EH (cell line): ENCODE measurements at places on chromosomes 6 and 20.
A peak's percentile ranks its signal among the peaks of the same experiment; 100 is the strongest.

- DNase-seq = no peak
Observed at GRCh38 chr20:50249447-50250388, 59.1 kb downstream of the CEBPB start.

GRCh38 chr6:86030875-86031274, 388.2 kb upstream of the SYNCRIP start:
- DNase-seq = no peak

GRCh38 chr6:16437984-16438383, 199.6 kb downstream of the GMPR start:
- no peak for DNase-seq

DNA sequence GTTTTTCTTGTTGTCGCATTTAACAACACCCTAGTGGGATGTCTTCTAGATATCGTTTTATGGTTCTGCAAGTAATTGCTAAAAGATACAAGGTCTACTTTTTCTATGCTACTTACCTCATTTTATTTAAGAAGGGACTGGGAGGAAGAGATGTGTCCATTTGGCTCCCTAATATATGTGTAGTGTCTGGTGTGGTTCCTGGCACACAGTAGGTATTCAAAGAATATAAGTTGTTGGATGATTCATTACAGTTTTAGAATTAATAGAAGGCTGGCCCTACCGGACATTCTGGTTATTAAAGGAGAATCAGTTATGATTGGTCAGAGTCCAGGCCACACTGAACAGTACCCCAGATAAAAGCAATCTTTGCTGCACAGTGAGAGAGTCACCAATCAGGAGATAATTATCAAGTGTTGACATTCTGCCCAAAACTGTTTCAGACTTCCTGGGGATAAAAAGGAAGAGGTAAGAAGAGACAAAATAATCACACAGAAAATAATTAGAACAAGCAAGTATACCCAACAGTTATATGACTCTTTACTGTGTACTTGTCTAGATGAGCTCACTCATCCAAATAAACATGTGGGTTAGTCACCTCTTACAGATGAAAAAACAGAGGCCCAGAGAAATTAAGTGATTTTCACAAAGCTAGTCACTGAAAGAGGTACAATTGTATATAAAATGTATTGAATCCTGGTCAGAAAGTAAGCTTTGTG, 7.0 kb downstream of the TMEM244 start:
- peak; percentile 75 for DNase-seq

DNA sequence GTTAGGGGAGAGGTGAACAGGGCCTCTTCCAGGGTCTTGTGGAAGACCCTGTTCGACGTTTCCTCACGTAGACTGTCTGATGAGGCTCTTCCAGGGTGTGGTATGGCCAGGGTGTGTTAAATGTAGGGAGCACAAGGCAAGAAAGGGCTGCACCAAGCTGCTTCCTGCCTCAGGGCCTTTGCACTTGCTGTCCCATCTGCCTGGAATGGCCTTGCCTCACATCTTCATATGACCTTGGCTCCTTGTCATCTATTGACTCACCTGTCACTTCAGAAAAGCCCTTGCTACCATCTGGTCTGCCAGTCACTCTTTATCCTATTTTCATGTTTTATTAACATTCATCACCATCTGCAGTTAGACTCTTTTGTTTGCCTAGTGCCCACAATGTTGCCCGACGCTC, 31.0 kb downstream of the E2F3 start:
- no peak for DNase-seq

DNA sequence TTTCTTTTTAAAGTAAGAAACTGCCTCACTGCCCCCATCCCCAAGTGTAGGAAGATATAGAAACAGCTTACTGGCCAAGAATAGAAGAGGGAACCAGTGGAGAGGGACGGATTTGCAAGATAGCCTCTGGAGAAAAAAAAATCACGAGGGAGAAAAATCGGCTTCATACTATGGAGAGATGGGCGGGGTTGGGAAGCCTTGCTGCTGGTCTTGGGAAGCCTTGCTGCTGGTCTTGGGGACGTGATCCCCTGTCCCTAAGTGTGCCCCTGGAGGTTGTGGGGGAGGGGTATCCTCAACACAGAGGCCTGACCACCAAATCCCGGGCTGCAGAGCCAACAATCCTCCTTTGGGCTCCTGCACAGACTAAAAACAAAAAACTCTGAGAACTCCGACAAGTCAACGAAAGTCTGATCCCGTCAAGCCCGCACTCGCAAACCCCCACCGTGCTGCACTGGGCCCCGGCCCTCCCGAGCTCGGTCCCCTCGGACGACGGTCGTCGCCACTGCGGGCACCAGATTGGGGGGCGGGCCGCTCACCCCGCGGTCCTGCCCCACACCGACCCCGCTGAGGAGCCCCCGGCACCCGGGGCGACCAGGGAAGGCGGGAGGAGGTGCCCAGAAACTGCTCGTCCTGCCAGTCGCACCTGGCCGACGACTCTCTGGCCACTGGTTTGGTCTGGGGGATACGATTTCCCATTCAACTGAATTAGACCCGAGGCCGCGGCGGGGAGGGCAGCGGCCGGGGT, 750 bp downstream of the MAP7 start:
- no peak for DNase-seq

DNA sequence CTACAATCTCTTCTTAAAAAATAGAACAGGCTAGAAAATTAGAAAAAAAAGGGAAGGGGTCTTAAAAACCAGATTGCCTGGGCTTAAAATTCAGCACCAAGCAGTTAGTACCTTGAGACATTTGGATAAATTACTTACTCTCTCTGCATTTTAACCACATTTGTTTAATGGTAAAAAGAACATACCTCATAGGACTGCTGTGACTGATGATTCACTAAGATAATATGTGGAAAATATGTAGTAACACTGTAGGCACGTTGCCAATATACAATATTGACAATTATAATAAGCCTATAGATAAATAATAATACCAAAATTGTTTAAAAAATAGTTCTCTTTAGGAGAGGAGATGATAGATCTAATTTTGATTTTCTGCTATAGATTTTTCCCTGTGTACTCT, 750.4 kb downstream of the TENT5A start:
- DNase-seq = peak; percentile 18

- DNase-seq = peak; percentile 43
Observed at GRCh38 chr6:134436950-134437349, 119.0 kb upstream of the SGK1 start.

DNA sequence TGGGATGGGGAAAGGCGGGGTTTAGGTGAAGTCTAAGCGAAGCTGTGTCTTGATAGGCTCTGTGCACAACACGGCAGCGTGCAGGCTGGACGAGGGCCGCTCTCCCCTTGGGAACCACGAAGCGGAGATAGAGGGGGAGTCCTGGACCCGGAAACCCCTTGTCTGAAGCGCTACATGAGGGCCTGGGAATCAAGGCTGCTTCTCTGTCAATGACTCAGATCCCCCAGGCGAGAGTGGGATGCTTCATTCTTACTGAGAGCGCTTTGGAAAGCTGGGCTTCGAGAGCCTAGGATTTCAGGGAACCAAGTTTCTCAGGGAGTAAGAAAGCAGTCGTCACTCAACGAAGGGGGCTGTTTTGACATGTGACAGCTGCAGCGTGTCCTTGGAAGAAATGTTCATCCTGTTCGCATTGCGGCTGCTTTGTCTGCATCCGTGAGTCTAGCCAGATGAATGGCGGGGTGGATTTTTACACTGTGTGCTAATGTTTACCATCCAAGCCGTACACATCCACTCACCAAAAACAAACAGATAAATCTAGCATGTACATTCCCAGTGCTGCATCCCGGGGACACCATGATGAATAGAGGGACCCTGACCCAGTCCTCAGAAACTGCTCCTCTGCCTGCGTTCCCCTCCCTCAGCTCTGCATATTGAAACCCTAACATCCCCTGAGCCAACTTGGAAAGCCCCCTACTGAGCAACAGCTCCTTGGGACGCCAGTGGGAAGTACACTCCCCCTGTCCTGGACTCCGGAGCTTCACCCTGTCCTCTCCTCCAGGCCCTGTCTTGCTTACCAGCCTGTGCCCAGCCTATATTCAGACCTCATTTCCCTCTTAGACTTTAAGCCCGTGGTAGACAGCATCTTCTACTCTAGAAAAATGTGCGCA, 24.5 kb upstream of the RTF2 start:
- no peak for DNase-seq

DNA sequence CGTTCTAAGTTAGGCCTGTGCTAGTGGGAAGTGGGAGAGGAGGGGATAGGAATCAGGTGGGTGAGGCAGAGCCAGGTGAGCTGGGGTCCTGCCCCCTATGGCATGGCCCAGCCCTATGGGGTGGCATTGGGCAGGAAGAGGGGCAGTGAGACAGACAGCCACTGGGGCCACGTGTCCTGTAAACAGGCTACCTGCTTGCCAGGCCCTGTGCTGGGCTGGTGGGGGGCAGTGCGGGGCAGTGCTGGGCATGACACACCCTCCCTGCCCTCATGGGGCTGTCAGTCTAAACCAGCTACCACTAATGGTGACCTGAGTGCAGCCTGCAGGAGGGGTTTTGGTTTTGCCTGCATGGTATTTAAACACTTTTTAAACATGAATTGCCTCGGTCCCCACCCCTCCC, 10.1 kb upstream of the PMEPA1 start:
- no peak for DNase-seq

DNA sequence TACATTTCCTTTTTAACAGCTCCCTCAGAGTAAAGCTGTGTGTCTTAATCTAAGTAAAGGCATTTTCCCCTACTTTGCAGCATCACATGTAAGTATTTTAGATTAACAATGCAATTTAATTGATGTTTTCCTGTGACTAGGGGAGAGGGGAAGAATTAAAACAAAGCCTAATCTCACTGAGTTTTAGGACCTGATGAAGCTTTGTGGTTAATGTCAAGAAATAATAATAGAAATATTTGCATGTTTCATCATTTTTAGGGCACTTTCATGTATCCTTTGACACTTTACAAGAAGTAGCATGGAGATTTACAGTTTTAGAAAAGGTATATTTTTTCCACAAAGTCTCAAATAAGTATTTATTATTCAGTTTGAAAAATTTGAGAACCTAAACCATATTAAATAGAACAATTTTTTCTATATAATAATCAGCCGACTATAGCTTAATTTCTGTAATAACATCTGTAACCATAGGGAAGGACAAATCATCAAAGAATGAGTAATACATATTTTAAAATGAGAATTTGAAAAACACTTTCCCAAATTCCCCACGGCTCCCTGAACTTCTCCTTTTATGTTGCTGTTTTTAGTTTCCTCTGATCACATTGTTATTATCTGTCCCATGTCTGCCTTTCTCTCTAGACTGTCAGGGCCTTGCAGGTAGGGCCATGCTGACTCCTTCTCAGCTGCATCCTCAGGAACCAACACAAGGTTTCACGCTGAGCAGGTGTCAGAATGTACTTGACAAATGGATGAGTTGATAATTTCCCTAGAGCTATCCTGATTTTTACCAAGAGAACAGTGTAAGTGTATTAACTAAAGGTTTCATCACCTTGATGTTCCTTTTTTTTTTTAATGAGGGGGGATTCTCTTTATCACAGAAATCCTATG, 338.1 kb downstream of the SYNE1 start:
- DNase-seq = no peak

- peak; percentile 64 for DNase-seq
Observed at GRCh38 chr6:31293343-31293742, 21.5 kb upstream of the HLA-C start.

- DNase-seq = peak; percentile 77
Observed at GRCh38 chr6:42661540-42662153, 60.8 kb downstream of the PRPH2 start.

- DNase-seq = peak; percentile 1
Observed at GRCh38 chr6:90859056-90859455, 272.2 kb upstream of the MAP3K7 start.

- no peak for DNase-seq
Observed at GRCh38 chr20:13844296-13844695, 59.5 kb downstream of the NDUFAF5 start.

GRCh38 chr6:80263585-80263984, 157.1 kb downstream of the BCKDHB start:
- DNase-seq = no peak

- peak; percentile 25 for DNase-seq
Observed at GRCh38 chr20:5845681-5846615, 95.7 kb downstream of the SHLD1 start.

DNA sequence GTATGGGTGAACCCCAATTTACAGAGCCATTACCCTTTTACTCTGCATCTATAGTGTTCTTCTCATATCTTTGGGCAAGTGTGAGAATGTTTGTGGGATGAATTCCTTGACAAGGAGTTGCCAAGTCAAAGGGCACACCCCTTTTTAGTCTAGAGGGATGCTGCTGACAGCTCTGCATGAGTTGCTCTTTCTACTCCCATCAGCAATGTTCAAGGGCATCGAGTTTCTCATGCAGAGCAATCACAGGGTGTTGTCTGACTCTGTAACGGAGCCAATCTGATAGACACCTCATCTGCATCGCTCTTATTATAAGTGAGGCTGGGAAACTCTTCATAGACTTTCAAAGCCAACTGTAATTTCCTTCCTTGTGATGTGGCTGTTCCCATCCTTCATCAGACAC, 77.4 kb downstream of the EDN3 start:
- no peak for DNase-seq

GRCh38 chr6:56759521-56759920, 116.8 kb upstream of the DST start:
- DNase-seq = no peak

DNA sequence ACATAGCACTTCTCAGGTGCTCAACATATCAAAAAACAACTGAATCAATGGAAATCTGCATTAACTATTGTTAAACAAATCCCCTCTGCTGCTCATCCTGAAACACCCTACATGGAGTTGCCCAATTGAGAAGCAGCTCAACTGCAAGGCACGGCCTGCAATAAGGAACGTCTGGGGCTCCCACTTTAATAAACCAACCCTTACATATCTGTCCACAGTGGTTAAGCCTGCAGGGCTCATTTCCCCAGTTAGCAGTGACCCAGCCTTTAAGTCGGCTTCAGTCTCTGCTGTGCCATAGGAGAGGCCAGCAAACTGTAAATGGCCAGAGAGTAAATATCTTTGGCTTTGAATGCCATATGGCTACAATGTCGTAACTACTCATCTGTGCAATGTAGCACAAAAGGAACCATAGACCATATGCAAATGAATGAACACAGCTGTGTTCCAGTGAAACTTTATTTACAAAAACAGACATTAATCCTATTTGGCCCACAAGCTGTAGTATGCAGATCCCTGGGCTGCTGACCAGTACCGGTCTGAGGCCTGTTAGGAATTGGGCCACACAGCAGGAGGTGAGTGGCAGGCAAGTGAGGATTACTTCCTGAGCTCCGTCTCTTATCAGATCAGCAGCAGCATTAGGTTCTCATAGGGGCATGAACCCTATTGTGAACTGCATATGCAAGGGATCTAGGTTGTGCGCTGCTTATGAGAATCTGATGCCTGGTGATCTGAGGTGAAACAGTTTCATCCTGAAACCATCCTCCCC, 522.7 kb upstream of the CDH4 start:
- DNase-seq = no peak

GRCh38 chr6:97322811-97323210, 39.8 kb upstream of the MMS22L start:
- DNase-seq = peak; percentile 85
